CD8-positive, alpha-beta memory T cell (primary cell): ENCODE measurements at places on chromosomes 16 and 17. TPM values are rescaled to one million over a fixed set of nuclear protein-coding genes. Genes with fewer than 3 reads are reported as not detected.

The MYLK3 gene
- total RNA-seq: 0.20 TPM

The KRT14 gene
- not detected for total RNA-seq

The ARL5C gene
- total RNA-seq: not detected

The DHRS7C gene
- total RNA-seq: not detected

The ABCC3 gene
- 0.69 TPM for total RNA-seq

The PDXDC1 gene
- total RNA-seq: 55.5 TPM

The PRR35 gene
- not detected for total RNA-seq

The TMEM204 gene
- 27.1 TPM for total RNA-seq

The KSR1 gene
- 26.9 TPM for total RNA-seq

The PIRT gene
- total RNA-seq: not detected

The WNT3 gene
- not detected for total RNA-seq

The C17orf100 gene
- 2.1 TPM for total RNA-seq

The SLC5A10 gene
- not detected for total RNA-seq

The CCDC200 gene
- total RNA-seq: not detected

The CA5A gene
- total RNA-seq: not detected

The CTNS gene
- total RNA-seq: 35.5 TPM

The OR1F1 gene
- not detected for total RNA-seq

The SLC5A11 gene
- 0.15 TPM for total RNA-seq

The CHST4 gene
- total RNA-seq: not detected

The HOXB4 gene
- 3.4 TPM for total RNA-seq

The SCGB1C2 gene
- not detected for total RNA-seq

The KCNJ16 gene
- not detected for total RNA-seq

DNA sequence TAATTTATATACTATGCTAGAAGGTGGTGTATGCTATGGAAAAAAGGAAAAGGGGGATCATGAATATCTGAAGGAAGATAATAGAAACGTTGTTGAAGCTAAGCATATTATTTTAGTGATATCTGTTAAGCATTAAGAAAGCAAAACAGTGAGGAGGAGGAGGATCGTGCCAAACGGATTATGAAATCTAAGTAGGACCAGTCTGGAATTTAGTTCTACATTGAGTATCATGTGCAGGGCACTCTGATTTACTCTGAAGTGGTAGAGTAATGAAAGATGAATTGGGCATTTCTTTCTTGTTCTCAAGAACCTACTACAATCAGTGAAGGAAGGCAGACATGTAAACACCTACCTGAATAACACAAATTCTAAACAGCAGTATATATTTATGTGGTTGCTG is 195.3 kb downstream of the CYB561 start:
- DNase-seq: no peak

DNA sequence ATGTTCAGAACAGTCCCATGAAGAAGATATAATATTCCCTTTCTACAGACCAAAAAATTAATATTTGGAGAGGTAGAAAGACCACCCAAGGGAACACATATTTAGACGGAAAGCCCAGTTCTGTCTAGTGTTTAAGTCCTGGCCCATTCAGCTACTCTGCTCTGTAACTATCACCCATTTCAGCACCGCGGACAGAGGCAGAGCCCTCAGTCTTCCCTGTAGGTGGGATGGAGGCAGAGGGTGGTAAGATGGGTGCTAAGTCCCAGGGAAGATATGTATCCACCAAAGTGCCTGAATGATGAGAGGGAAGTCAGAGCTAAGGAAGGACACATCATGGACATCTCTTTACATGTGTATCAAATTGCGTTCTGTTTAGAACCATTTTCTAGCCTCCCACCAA is 27.8 kb upstream of the C16orf78 start:
- DNase-seq: no peak

DNA sequence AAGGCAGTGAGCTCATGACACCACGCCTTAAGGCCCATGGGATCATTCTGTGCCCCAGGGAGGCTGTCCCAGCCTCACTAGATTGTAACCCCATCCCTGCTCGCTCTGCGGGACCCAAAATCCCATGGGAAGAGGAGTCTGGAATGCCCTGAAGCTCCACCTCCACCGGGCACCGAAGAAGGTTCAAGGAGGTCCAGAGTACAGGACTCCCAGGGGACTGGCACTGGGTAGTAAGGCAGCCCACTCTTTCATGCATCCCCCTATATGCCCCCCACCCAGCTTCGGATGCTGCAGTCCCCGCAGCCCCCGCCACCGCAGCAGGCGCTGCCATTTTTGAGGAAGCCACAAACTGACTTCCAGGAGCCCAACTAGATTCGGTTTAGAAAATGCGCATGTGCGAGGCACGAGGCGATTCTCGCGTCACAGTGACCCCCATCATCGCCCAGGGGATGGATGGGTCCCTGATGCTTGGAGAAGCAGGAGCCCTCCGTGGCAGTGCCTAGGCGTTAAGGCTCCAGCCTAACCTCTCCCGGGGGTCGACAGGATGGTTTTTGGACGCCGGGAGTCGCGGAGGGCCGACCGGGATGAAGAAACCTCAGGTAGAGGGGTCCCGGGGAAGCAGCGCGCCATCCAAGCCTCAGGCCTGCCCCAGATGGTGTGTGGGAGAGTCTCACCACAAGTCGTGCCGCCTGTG is 1681.0 kb downstream of the TP53TG3F start:
- no peak for DNase-seq

DNA sequence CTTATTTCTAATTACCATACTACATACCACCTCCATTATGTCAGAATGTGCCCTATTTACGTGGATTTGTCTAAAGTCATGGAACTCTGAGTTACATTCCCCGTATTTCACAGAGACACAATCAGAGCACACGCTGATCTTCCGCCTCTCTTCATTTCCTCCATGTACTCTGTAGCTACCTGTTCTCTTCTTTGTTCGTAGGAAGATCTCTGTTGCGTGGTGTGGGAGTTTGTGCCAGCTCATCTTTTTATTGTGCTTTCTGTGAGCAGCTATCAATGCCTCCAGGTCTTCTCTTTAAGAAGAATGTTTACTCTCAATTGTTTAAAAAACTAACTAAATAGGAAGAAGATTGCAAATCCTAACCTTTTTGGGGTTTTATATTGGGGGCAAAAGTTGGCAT is 26.9 kb downstream of the NLRC5 start:
- no peak for DNase-seq

- no peak for DNase-seq
Measured at GRCh38 chr16:12201216-12201615, 224.7 kb downstream of the SNX29 start.

GRCh38 chr17:58382872-58383242 is 30.9 kb upstream of the SUPT4H1 start:
- no peak for DNase-seq

GRCh38 chr16:54116124-54116655 is 170.4 kb downstream of the IRX3 start:
- DNase-seq: no peak

DNA sequence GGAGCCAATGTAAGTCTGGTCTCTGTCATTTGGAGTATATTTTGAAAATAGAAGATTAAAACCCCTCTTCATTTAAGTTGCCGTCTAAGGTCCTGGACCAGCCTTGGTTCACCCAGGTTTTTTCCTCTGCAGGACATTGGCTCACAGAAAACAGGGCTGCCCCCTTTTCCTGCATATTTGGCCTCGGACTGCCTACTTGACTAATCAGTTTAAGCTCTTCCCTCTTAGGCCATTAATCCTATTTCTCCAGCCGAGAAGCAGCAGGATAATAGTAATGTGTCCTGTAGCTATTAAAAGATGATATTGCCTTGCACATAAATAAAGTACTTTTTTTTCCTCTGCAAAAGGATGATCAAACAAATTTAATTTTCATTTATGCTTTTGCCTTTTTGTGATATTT is 52.1 kb downstream of the PRKCA start:
- no peak for DNase-seq

GRCh38 chr16:78768718-78769117 is 669.3 kb downstream of the WWOX start:
- DNase-seq: no peak

DNA sequence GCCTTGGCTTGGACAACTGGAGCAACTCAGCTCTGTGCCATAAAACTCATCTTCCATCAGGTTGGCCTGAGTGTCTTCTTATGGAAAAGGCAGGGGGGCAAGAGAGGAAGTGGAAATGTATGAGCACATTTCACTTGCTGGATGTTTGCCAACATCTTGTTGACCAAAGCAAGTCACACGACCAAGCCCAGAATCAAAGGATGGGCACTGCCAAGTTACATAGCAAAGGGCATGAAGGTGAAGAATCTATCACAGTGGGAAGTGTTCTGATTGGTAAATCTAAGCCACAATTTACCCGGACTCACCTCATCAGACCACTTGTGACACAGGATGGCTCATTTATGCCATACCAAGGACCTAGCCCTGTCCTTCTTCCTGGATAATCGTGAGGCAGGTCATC is 310.5 kb upstream of the IRX5 start:
- DNase-seq: no peak

DNA sequence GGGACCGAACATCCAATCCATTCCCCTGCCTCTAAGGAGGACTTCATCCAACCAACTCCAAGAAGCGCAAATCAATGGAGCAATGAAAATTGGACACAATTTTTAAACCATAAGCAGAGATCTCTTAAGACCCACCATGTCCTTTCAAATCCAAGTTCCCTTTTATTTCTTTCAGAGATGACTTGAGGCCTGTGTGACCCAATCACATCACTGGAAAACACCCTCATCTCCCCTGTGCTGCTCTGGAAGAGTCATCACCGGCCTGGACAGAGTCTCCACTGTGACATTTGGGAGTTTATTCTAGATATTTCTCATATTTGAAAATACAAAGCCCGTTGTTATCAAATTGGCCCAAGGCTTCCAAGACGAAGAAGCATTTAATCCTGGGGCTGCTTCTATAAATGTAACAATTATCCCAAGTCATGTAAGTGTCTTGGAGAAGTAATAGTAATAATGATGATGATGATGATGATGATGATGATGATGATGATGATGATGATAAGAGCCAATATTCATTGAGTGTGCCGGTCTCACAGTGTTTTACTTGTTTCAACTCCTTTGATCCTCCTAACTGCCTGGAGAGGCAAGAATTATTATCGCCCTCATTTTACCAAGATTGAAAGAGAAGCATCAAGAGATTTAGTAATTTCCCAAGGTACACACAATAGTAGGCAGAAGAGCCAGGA is 72.1 kb downstream of the COPRS start:
- DNase-seq: no peak

DNA sequence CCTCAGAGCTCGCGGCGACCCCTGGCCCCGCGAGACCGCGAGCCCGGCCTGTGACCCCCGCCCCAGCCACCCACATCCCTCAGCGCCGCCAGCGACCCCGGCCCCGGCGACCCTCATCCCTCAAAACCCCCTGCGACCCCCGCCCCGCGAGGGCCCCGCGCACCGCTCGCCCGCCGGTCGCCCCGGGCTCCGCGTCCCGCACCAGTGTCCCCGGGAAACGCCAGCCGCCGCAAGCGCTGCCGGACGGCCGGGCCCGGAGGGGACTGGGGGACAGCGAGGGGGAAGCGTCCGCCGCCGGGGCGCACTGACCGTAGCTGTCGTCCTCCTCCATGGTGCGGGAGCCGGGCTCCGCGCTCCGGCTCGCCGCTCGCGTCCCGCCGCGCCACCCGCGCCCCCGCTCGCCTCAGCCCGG is at the start of gene CYTH1:
Gene CYTH1 (minus strand): TSS at position 381 of the 412 bp plus-strand sequence. CDS start 50 bp downstream, at position 331.
- DNase-seq: no peak

DNA sequence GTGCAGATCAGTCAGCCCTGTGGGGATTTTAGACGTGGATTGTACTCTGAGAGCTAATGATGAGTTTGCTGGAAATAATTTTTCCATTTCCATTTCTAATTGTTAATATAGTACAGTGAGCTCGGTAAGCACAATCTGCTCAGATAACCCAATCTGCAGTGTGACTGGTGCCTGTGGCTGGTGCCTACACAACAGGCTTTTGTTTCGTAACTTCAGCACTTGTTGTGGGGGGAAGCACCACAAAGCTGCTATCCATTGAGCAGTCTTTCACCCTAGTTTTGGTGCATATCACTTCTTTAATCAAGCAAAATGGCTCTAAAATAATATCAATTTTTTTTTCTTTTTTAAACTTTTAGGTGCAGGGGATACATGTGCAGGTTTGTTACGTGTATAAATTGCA is 534.9 kb upstream of the HSBP1 start:
- DNase-seq: no peak

- DNase-seq: no peak
Measured at GRCh38 chr17:18877104-18877645, 19.2 kb downstream of the PRPSAP2 start.

DNA sequence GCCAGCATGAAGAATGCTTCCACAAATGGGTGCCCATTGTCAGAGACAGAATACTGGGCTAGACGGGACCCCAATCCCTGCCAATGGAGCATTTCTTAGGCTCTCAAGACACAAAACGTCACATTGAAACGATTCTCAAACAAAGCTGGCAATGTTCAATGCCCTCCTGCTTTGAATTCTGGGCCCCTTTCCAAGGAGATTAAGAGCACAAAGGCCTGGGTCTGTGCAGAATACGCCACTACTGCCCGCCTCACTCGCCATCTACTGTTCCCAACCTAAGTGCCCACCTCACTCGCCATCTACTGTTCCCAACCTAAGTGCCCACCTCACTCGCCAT is 9.7 kb downstream of the CFAP20 start:
- DNase-seq: no peak

- peak; percentile 45 for DNase-seq
Measured at GRCh38 chr17:83081684-83082201, 2.3 kb downstream of the METRNL start.

DNA sequence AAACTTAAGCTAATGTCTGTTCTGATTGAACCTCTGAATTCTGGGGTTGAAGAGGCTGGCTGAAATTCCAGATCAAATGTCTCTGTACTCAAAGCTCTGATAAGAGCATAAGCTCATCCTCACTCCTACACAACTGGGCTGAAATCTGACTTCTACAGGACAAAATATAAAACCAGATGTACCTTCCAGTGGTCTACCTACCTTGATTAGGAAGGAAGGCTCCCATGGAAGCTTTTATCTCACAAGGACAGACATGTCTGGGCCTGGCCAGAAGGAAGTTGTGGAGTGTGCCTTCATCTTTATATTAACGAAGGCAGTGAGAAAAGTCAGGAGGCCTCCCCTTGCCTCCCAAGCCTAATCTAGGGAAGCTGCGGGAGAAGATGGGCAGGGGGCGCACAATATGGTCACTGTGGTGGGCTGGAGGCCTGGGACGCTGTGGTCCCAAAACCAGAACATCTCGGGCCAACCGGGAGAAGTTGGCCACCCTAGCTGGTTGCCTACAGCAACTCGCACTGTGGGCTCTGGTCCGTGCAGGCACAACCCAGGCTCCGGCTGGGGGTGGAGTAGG is 55.6 kb upstream of the LRRC37A3 start:
- DNase-seq: no peak
